Stimulated activated CD4-positive, alpha-beta T cell treated with anti-CD3 and anti-CD28 coated beads, Interleukin-1b, Interleukin-23, amount 100 ng/mL, for 1 hour (primary cell): ENCODE measurements at places on chromosomes 2 and 18.

GRCh38 chr2:104818264-104818663, 35.7 kb upstream of the POU3F3 start:
- DNase-seq, result no peak

GRCh38 chr2:121777699-121778058, 22.2 kb downstream of the TSN start:
- no peak for DNase-seq

- no peak for DNase-seq
These were observed 82.6 kb upstream of the MYO3B start for GRCh38 chr2:170095380-170095779.

DNA sequence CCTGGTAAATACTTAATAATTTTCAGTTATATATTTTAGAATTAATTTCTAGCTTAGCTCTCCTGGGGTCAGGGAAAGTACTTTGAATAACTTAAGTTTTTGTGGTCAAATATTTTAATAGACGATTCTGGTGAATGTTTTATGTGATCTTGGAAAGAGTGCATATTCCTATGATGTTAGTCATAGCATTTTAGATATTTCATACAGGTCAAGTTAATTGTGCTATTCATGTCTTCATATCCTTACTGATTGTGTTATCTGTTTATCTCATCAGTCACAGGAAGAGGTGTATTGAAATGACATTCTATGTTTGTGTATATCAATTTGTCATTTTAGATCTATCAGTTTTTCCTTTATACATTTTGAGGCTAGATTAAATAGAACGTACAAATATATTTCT, 576.2 kb downstream of the CPS1 start:
- no peak for DNase-seq

DNA sequence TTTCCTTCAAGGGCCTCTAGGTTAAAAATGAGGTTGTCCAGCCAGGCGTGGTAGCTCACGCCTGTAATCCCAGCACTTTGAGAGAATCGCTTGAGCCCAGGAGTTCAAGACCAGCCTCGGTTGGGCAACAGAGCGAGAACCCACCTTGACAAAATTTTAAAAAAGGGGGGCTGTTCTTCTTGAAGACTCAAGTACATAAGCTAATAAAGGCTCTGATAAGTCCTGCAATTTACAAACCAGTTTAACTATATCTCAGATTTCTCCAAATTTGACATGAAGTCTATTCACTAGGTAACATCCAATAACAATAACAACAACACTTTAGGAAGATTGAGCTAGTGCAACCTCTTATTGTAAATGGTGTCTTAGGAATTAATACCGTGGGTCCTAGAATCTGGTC, 129.7 kb downstream of the MAPK4 start:
- no peak for DNase-seq

GRCh38 chr2:167318581-167318980, 430.3 kb downstream of the XIRP2 start:
- no peak for DNase-seq

DNA sequence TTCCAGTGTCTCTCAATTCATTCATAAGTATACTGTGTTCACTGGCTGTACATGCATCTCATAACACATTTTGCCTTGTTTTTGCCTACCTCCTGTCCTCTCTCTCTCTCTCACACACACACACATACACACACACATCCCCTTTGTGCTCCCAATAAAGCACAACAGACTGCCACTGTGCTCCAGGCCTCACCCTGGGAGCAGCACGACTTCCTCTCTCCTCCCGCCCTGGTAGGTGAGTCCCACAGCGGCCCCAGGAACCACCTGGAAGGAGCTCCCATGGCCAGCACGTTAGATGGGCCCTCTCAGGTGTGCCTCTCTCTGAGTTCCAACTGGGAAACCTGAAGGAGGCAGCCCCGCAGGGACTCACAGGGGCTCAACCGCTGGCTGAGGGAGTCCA, 65.4 kb downstream of the MARCHF4 start:
- DNase-seq, result no peak

- no peak for DNase-seq
These were observed 23.1 kb upstream of the SLC66A3 start for GRCh38 chr2:11132036-11132671.

- DNase-seq, result no peak
These were observed 219.3 kb downstream of the GLI2 start for GRCh38 chr2:120954939-120955338.

GRCh38 chr2:113770929-113771328, 14.5 kb upstream of the SLC35F5 start:
- no peak for DNase-seq

- no peak for DNase-seq
These were observed 59.7 kb downstream of the EPC2 start for GRCh38 chr2:148704247-148704646.

- DNase-seq, result no peak
These were observed 73.3 kb upstream of the ATIC start for GRCh38 chr2:215238485-215239098.

DNA sequence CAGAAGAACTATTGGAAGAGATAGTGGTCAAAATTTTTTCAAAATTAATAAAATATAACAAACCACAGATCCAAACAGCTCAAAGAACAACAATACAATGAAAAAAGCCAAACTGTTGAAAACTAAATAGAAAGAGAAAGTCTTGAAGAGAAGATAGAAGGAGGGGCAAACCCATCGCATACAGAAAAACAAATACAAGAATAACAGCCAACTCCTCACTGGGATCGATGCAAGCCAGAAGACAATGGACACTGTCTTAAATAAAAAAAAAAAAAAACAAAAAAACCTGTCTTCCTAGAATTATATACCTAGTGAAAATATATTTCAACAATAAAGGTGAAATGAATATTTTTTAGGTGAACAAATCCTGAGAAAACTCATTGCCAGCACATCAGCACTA, 34.1 kb upstream of the ARHGAP25 start:
- no peak for DNase-seq

DNA sequence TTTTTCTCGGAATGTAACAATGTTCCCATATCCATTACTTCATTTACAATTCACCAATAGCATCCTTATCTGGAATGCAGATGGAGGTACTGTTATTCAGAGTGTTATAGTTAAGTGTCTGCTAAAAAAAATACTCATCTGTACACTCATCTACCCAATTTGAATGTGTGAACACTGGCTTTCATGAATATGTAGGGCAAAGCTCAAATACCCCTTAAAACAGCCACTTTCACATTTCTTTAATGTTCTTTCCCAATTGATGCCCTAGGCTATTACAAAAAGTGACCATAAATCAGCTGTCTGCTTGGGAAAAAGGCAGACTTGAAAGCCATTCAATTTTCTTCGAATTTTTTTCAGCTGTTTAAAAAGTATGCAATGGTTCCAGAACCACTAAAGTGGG, 796.3 kb upstream of the FSHR start:
- no peak for DNase-seq

GRCh38 chr18:40004246-40004645, 1950.8 kb upstream of the PIK3C3 start:
- no peak for DNase-seq

DNA sequence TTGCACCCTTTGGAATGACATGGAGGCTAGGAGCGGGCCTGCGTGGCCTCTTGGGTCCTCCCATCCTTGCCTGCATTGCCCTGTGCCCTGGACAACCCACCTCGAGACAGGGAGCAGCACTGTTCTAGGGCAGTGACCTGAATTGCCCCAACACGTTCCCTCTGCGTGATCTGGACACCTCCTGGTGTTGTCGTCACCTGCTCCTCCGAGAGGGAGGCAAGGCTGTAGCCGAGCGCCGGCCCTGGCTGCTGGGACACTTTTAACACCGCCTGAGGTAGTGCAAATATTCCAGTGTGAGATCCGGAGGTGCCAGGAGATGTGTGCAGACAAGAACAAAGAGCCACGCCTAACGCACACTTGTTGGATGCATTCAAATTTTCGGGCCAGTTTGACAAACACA, 131.5 kb downstream of the SMAD7 start:
- no peak for DNase-seq

DNA sequence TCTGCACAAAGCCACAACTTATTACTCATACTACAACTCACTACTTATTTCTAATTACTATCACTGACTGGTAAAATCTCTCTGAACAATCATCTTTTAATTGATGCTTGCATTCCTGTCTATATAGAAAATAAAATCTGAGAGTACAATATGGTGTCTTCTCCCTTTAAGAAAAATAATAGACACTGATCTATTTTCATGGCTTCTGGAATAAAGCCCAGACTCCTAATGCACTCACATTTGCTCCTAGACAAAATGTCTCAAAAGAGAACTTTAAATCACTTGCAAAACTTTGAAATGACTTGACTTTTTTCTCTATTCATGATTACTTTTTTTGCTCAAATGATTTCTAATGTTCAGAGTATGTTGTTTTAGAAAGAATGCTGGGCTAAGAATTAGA, 28.7 kb downstream of the ESCO1 start:
- DNase-seq, result no peak

- DNase-seq, result no peak
These were observed 25.7 kb downstream of the RAB10 start for GRCh38 chr2:26059542-26059941.

- DNase-seq, result no peak
These were observed 36.5 kb upstream of the CDH19 start for GRCh38 chr18:66640431-66640830.

DNA sequence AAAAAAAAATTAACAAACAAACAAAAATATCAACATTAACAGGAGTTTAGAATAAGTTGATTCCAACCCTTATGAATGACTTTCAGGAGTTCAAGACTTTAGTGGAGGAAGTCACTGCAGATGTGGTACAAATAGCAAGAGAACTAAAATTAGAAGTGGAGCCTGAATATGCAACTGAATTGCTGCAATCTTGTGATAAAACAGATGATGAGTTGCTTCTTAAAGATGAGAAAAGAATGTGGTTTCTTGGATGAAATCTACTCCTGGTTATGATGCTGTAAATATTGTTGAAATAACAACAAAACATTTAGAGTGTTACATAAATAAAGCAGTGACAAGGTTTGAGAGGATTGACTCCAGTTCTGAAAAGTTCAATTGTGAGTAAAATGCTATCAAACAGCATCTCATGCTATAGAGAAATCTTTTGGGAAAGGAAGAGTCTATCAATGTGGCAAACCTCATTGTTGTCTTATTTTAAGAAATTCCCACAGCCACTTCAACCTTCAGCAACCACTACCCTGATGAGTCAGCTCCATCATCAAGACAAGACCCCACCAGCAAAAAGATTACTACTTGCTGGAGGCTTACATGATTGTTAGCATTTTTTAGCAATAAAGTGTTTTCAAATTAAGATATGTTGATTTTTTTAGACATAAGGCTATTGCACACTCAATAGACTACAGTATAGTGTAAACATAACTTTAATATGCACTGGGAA, 42.7 kb upstream of the TAF4B start:
- no peak for DNase-seq

- no peak for DNase-seq
These were observed 15.0 kb downstream of the NAB1 start for GRCh38 chr2:190663839-190664238.

DNA sequence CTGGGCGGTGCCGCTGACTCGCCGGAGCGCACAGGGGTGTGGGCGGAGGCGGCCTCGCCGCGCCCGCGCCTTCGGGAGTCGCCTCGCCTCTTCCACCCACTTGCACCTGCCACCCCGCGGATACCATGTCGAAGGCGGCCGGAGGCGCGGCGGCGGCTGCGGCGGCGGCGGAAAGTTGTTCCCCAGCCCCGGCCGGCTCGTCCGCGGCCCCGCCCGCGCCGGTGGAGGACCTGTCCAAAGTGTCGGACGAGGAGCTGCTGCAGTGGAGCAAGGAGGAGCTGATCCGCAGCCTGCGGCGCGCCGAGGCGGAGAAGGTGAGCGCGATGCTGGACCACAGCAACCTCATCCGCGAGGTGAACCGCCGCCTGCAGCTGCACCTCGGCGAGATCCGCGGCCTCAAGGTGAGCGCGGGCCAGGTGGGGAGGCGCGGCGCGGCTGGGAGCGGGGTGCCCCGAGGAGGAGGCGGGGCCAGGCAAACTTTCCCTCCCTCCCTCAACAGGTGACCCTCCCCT, 766 bp downstream of the CCDC85A start:
- no peak for DNase-seq

GRCh38 chr2:217387776-217388387, 528.0 kb upstream of the TNP1 start:
- DNase-seq, result no peak

DNA sequence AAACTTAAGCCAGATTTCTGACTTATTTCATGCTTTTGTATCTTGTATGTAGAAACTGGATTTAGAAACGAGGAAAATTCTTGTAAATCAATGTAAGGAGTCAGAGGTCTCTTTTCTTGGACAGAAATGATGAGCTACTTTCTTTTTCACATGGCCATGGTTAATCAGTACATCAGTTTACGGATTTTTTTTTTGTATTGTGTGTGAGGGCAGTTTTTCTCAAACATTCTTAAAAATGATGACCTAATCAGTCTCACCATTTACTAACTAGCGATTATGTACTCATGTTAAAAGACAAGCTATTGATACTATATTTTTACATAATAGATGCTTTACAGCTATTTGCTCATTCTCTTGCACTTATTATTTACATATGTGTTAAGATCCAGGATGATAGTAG, 165.2 kb upstream of the DOCK10 start:
- DNase-seq, result no peak

DNA sequence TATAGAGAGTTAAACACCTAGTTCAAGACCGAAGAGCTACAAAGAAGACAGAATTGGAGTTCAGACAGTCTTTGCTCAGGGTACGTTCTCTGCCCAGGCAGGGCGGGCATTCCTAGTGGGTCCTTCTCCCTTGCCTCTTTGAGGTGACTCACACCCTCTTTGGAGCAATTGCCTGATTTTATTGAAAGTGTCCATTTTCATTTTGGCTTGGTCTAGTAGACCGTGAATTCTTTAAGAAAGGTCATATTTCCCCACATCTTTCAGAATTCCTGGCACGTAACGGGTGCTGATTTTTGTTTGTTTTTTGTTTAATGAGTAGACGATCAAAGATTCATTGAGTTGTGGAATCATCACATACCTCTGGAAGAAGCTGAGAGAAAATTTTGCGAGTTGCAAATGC, 871.5 kb downstream of the RNF144A start:
- no peak for DNase-seq

DNA sequence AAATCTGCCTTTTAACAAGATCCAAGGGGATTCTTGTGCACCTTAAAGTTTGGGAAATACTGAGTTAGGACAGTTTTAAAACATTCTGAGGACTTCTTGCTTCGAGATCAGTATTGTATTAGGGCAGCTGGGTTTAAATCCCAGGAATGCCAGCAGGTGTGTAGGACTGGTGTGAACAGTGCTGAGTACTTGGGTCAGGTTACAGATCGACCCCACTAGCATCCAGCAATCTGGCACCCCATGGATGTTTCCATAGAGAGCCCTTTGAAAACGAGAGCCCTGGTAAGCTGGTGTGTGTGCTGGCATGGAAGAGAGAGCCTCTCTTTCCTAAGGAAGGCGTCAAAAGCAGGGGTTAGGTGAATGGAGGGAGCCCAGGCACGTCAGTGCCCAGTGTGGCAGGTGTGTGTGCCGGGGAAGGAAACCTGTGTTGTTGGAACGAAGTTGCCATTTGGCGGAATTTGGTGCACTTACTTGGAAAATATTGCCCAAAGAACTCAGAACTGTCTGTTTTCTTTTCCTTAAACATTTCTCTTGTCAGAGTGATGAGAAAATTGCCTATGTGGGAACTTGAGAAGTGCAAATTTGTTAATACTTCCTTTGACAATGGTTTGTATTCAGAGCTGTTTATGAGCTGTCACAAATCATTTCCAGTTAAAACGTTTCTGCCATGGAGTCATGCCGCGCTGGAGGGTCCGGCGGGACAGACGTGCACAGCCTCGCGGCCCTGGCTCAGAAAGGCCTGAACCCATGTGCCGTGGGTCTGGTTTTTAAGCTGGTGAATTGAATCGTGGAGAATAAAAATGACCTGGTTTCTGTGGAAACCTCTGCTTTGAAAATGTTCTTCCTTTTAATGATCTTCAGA, 38.1 kb downstream of the LDLRAD4 start:
- no peak for DNase-seq
